Stimulated activated CD4-positive, alpha-beta T cell treated with anti-CD3 and anti-CD28 coated beads, Interleukin-15, amount 100 ng/mL, for 1 hour (primary cell): ENCODE measurements at places on chromosomes 5 and 9.
A peak's percentile ranks its signal among the peaks of the same experiment; 100 is the strongest.

GRCh38 chr9:74663439-74663838, 166.3 kb downstream of the RORB start:
- DNase-seq = no peak

DNA sequence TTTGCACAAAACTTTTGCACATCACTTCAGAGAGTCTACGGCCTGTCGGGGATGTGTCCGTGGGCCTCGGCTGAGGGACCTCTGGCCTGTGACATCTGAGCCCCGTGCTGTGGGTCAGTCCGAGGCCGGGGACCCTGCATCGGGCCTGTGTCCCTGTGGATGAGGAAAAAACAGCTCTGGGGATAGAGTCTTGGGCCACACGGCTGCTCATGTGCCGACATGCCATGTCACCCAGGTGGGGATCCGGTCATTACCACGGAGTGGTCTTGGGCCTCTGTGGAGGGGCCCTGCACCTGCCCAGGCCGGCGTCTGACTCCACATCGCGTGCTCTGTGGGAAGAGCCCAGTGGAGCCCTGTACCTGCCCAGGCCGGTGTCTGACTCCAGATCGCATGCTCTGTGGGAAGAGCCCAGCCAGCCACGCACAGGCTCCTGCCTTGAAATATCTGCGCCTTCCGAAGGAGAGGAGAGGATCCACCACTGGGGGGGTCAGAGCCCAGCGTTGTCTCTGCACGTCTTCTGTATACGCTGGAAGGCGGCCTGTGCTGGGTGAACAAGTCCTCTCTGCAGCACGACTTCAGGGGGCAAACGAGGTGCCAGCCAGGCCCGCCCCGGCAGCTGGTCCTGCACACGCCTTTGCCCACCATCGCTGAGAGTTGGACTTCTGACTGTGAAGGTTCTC, 27.5 kb upstream of the IRX4 start:
- no peak for DNase-seq

DNA sequence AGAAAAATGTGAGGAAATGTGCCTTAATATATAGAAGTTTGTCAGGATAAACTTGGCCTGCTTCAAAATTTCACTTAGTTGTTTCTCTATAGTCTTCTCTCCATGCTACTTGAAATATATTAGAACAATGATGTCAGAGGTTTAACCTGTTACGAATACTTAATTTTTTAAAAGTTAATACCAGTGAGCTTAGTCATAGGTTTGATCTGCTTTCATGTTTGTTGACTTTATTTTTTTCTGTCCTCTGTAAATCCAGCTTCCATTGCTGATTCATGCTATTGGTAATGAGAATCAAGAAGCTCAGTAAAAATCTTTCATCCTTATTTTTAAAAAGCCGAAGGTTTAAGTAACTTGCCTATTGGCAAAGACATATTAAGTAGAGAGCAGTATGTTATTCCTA, 27.9 kb downstream of the BDP1 start:
- no peak for DNase-seq

DNA sequence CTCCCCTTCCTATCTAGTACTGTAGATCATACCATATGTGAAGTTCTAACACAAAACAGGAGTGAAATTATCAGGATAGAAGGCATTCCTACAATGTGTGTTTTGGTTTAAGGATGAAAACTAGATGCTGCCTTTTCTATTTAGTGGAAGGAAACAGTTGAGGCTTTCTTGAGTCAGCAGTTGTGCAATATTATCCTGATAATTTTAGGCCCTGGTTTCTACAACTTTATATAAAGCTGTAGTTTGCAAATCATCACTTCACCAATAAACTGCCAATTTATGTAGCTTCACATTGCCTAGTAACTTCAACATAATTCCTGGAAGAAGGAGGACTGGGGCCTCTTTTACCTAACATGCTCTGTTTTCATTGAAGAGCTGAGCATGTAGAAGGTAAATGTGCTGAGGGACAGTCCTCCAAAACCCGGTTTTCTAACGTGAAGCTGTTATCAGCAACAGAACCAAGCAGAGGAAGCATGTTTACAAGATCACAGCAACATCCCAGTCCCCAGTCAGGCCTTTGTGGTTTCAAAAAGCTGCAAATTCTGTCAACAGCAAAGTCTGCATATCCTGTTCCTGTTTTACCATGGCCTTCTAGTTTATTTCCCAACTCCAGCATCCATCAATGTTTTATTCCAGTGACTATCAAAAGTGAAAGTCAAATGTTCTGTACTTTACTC, 513.4 kb upstream of the MEF2C start:
- DNase-seq = no peak

- DNase-seq = no peak
These were observed 35.3 kb upstream of the NFIL3 start for GRCh38 chr9:91458906-91459305.

GRCh38 chr5:18961234-18961633, 1026.8 kb downstream of the CDH18 start:
- DNase-seq = no peak

GRCh38 chr9:7976167-7976755, 176.7 kb upstream of the DMAC1 start:
- peak; percentile 4 for DNase-seq

DNA sequence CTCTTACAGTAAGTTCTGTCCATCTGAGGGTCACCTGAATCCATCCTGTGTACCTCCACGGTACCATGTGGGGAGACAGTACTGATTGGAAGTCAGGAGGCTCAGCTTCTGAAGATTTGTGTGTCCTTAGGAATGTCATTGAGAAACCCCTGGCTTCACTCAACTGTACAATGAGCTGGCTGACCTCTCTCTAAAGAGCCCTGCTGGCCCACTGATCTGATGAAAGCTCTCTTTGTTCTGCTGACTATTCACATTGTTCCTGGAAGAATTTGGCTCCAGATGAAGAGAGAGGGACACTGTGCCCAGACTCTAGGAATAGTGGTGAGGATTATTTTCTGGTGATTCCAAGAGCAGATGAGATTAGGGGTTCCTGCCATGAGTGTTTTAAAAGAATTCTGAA, 141.2 kb downstream of the LURAP1L start:
- no peak for DNase-seq

DNA sequence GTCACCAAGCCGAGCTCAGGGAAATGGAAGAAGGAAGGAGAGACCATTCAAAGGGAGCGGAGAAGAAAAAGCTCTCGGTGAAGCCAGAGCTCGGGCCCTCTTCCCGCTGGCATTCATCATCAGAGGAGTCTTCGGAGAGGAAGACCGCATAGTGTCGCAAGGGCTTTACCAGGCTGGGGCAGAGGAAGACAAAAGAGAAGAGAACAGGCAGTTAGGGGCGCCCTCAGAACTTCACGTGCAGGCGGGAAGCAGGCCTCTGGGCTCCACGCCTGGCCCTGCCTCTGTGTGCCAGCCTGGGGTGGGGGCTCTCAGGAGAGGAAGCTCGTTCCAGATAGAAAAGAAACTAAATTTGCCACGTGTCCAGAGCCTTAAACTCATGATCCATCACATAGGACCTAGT, 31.7 kb downstream of the CRB2 start:
- DNase-seq = no peak

DNA sequence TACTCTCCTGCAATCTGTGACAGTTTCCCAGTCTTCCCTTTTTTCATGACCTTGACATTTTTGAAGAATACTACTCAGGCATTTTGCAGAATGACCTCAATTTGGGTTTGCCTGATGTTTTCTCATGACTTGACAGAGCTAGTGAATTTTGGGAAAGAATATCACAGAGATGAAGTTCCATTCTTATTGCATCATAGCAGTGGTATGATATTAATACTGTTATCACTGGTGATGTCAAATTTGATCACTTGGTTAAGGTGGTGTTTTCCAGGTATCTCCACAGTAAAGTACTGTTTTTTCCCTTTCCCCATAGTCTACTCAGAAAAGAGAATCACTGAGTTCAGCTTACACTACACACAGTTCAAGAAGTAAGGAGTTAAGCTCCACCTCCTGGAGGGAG, 56.2 kb upstream of the XPA start:
- DNase-seq = no peak

DNA sequence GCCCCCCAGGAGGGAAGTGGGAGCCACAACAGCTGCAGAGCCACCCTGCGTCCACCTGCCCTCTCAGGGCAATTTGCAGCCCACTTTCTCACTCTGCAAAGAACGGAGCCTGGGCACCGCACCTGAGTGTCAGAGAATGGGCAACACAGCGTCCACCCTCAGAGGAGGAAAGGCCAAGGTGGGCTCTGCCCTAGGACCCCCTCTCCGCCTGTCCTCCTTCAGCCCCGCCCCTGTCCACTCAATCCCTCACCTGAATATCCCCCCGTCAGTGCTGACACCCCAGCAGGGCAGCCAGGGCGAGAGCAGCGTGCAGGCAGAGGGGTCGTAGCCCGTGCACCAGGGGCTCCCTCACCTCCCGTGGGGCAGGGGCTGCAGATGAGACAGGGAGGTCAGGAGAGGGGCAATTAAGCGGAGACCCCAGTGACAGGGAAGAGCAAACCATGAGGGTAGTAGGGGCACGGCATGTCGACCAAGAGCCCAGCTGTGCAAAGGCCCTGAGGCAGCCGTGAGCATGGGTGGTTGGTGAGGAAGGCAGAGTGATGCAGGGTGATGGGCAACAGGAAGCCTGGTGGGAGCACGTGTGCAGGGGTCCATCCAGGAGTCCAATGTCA, 140.3 kb downstream of the OLFM1 start:
- DNase-seq = no peak

GRCh38 chr5:80318212-80318611, 1.6 kb upstream of the SPZ1 start:
- no peak for DNase-seq

DNA sequence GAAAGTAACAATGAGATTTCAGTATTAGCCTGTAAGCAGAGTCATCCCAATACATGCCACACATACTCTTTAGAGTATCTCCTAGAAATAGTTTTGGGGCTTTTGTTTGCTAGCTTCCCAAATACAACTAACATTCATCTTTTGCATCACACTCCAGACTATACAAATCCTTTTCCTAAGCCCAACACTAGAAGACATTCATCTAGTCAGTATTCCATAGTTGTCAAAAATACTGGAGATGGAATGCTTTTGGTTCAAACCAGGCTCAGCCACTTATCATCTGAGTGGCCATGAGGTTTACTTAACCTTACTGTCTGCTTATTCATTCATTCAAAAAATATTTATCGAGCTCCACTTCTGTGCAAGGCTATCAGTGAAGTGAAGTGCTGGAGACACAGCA, 205.1 kb upstream of the SGCD start:
- no peak for DNase-seq

DNA sequence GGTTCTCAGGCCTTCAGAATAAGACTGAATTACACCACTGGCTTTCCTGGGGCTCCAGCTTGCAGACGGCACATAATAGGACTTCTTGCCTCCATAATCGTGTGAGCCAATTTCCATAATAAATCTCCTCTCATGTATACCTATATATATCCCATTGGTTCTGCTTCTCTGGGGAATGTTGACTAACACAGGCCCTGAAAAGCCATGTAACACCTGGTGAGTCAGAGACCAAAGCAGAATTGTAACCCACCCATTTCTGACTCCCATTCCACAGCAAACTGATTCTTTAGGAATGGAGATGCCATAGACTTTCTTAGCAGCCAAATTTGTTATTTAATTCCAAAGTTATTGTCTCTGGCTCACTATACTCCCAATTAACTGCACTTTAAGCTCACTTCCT, 85.4 kb upstream of the AGXT2 start:
- DNase-seq = no peak

DNA sequence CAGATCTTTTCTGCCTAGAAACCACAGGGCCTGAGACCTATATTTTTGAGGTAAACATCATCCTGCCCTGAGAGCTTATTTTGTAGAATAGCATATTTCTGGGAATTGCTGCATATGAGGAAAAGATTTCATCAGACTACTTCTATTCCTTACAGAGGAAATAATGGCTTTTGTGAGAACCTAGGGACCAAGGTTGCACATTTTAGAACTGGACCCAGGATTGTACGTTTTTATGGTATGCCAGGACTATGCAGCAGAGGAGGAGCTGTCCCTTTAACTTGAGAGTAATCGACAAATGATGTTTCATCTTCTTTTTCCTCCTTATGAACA, 2.2 kb upstream of the ALDH1A1 start:
- DNase-seq = no peak

DNA sequence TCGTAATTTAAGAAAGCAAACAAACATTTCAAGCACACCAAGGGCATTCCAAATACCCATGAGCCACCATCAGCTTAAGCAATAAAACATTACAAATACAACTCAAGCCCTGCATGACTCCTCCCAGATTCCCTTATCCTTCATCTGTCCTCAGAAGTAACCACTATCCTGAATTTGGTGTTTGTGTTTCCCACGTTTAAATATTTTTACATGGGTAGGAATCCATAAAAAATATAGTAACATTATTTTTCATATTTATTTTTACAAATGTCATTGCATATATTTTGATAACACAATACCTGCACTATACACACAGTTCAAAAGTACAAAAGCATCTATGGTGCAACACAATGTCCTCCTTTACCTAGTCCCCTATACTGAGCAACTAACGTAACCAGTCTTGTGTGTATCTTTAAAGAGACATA, 6.4 kb downstream of the PRKAA1 start:
- no peak for DNase-seq

DNA sequence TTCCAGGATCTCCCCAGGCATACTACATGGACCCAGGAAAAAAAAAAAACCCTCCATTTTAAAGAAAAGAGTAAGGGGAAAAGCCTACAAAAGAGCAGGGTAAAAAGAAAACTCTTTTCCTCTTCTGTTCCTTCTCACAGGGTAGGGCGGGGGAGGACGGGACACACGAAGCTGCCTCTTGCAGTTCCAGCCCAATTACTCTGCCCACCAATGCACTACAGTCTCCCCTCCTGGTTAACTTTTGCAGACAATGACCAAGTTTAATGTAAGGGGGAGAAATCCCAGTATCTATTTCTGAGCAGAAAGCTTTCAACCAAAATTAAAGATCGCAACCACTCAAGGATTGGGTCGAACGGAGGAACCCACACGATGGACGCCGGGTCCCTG, 1.3 kb downstream of the BRD3 start:
- no peak for DNase-seq

DNA sequence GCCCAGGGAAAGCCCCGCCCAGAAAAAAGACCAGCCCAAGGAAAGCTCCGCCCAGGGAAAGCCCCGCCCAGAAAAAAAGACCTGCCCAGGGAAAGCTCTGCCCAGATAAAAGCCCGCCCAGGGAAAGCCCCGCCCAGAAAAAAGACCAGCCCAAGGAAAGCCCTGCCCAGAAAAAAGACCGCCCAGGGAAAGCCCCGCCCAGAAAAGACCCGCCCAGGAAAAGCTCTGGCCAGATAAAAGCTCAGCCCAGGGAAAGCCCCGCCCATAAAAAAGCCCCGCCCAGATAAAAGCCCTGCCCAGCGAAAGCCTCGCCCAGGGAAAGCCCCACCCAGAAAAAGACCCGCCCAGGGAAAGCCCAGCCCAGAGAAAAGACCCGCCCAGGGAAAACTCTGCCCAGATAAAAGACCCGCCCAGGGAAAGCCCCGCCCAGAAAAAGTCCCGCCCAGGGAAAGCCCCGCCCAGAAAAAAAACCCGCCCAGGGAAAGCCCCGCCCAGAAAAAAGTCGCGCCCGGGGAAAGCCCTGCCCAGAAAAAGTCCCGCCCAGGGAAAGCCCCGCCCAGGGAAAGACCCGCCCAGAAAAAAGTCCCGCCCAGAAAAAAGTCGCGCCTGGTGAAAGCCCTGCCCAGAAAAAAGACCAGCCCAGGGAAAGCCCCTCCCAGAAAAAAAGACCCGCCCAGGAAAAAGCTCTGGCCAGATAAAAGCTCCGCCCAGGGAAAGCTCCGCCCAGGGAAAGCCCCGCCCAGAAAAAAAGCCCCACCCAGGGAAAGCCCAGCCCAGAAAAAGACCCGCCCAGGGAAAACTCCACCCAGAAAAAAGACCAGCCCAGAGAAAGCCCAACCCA, 11.9 kb downstream of the GRIN1 start:
- DNase-seq = no peak
